DMS153 (cell line): ENCODE measurements at places on chromosomes 7 and 10.
A peak's percentile ranks its signal among the peaks of the same experiment; 100 is the strongest.

DNA sequence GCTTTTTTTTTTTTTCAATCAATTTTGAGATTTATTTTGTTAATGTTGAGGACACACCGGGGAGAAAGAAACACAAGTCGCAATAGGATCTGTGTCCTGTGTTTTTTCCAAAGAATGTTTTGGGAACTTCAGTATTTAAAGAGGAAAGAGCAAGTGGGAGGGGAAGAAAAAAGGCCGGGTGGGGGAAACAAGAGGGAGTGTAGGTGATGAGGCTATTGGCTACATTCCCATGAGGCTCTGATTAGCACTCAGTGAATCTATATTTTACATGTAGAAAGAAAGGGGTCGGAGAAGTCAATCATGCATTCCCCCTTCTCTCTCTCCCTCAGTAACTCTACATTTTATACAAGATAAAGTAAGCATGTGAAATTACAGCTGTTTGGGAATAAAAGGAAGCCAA is 4.1 kb downstream of the ZNF680 start:
- DNase-seq = no peak

DNA sequence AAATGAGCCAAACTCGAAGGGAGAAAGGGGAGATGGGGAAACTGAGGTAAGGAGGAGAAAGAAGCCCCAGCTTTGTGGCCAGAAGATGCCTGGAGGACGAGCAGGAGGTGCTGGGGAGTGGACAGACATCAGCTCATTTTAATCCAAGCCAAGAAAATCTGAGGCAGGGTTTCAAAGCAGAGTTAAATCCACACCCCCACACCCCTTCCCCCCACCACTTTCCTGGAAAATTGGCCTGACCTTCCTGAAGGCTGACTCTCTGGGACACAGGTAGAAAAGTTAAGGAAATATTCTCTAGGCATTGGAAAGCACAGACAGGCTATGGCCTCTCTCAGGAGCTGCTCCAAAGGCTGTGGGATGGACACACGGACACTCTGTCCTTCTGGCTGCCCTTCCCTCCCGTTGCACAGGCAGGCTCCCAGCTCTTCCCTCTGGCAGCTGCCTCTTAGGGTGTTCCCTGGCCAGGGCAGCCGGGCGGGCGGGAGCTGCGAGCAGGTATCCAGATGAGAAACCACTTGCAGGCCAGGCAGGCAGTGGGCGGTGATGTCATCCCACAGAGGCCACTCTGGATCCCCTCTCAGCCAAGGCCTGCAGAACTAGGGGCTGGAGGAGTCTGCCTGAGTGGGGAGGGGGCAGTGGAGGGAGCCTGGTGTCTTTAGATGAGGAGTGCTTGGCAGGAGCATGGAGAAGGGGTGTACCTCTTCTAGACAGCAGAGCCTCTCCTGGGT is 171.8 kb downstream of the NEURL1 start:
- no peak for DNase-seq

- DNase-seq = no peak
These were observed 53.7 kb downstream of the VKORC1L1 start for GRCh38 chr7:65926588-65926987.

DNA sequence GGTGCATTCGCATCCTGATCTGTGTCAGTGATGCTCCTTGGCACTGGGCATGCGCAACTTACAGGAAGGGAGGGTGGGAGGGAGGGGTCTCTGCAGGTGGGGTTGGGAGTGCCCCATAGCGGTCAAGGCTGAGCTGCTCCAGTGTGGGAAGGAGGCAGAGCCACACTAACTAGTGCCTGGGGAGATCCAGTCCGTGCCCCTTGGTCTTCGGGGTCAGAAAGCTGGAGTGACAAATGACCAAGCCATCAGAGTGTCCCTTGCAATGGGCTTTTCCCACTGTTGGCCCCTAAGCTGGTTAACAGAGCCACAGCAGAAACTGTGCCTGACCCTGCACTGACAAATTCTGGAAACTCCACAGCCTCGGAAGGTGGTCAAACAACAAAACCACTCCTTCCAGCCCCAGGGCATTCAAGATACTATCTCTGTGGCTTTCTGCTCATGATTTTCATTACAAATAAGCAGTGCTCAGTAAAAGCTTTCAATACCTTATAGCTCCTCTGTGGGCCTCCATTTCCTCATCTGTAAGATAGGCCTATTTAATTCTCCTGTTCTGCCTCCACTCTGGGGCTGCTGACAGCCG is 138.1 kb upstream of the UNC5B start:
- no peak for DNase-seq

- DNase-seq = no peak
These were observed 108.2 kb downstream of the OSBPL3 start for GRCh38 chr7:24871770-24872169.

GRCh38 chr10:110401401-110402076 is 96.2 kb upstream of the DUSP5 start:
- DNase-seq = no peak

DNA sequence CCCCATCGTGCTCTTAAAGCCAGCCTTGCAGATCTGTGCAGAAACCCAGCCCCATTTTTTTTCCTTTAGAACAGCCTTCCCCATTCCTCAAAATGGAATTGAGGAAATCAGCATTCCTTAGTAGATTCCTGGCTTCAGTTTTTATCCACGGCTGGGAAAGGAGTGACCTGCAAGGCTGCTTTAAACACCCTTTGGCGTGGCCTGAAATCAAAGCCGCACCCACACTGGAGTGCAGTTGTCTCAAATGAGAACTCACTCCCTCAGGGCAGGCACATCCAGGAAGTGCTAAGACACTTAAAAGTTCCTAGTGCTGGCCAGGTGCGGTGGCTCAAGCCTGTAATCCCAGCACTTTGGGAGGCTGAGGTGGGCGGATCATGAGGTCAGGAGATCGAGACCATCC is 34.8 kb downstream of the HTR5A start:
- no peak for DNase-seq

- DNase-seq = no peak
These were observed 248.2 kb downstream of the SKAP2 start for GRCh38 chr7:26616235-26616634.

DNA sequence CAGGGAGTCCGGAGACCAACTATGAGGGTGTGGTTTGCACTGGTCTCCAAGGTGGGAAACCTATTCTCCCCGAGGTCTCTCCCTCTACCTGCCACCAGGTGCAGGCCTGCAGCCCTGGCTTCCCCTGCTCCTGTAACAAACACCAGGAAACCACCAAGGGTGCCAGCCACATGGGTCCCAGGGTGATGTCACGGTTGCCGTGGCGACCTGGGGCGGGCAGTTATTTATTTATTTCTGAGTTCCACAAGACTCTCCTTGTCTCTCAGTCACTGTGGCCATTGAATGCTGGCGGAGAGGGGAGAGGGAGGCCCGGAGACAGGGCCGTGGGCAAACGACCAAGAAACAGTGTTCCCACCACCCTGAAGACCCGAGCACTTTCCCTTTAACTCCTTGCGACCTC is 27.0 kb downstream of the MMD2 start:
- DNase-seq = peak; percentile 91

DNA sequence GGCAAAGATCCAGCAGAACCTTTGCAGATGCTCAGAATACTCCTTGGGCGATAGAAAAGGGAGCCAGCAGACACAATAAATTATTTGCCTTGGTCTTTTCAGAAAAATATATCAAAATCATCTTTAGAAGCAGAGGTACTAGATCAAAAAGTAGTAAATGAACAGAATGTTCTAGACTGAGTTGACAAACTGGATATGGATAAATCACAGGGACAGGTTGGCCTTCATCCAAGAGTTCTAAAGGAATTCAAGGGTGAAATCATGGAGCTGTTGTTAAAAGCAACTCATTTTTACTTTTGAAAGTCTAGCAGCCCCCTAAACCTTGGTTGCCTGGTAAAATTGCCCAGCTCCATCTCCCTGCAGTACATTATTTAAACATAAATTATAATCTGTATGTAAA is 99.1 kb downstream of the PLCE1 start:
- DNase-seq = no peak

- no peak for DNase-seq
These were observed 10.9 kb downstream of the PARP12 start for GRCh38 chr7:140051820-140052219.

GRCh38 chr7:70301673-70302185 is 703.5 kb downstream of the AUTS2 start:
- DNase-seq = no peak

- DNase-seq = peak; percentile 42
These were observed 172.5 kb upstream of the INSYN2A start for GRCh38 chr10:127368929-127369328.

GRCh38 chr10:25902002-25902401 is 32.0 kb upstream of the MYO3A start:
- no peak for DNase-seq

DNA sequence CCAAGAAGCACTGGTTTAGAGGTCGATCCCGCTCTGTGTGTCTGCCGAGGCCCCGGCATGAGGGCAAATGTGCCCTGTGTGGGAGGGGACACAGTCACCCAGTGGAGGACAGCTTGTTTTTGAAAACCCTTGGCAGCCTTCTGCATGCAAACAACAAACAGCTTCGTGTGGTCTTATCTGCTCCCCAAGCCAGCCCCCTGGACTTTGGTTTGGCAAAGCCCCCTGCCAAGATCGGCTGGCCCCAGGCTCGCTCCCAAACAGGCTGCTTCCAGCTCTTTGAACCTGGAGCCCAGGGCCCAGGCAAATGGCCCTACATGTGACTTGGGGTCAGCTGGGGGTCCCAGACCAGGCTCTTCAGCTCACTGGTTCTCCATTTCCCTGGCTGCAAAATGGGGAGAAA is 2.9 kb downstream of the ELN start:
- no peak for DNase-seq

- no peak for DNase-seq
These were observed 17.2 kb downstream of the CHST15 start for GRCh38 chr10:124076148-124076733.

DNA sequence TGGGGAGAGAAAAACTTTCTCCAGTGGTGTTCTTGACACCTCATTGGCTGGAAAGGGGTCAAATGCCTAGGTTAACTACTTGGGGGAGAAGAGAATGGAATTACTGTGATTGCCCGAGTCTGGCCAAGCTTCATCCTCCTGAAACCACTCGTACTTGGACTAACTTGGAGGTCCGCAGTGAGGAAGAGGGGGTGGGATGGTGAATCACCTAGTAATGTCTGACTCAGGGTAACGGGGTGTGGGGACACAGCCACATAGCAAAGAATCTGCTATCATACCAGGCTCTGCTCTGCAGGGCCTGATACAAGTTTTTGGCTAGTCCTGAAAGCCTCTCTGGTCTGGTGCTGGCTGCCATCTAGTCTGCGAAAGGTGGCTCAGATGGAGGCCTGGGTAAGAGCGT is 190.9 kb downstream of the RPS24 start:
- no peak for DNase-seq

- DNase-seq = no peak
These were observed 94.4 kb downstream of the VOPP1 start for GRCh38 chr7:55477781-55478374.

DNA sequence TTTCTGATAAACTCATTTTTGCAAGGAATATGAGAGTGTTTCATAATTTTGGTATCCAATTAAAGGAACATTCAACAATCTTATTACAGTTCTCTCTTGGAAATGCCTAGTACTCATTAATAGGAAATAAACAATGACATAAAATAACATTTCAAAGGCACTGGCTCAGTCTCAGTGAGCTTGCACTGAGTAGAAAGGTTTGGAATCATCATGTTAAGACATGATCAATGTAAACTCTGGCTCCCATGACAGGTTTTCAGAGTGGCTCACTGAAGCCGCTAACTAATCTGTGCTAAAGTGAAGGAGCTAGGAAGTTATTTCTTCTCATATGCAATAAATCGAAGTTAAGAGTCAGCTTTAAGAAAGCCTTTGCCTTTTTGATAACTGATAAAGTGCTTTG is 203.3 kb upstream of the HGF start:
- DNase-seq = no peak

GRCh38 chr10:120426306-120426705 is 30.7 kb upstream of the PLPP4 start:
- DNase-seq = no peak

DNA sequence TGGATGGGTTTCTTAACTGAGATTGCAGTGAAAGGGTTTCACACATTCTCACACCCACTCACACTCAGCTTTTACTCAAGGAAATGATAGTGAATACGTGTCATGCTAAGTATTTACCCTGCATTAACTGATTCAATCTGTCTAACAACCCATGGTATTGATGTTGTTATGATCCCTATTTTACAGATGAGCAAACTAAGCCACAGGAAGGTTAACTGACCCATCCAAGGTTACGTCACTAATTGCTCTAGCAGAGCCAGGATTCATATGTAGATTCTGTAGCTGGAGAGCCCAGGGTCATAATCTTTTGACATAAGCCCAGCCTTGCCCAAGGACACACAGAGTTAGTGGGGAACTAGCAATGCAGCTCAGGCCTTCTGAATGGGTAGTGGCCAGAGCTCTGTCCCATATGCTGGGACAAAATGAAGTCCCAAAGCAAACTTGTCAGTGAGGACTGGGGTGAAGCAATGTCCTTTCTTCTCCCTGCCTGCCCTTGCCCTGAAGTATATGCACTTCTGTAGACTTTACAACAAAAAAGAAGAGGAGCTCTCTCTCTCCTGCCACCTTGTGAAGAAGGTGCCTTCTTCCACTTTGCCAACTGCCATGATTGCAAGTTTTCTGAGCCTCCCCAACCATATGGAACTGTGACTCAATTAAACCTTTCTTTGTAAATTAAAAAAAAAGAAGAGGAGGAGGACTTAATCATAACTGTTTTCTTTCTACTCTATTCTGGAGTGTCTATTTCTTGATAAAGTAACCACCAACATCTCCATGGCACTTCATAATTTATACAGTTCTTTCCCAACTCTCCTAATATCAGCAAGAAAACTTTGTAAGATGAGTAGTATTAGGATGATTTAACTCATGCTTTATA is 4.9 kb upstream of the CYP3A7 start:
- DNase-seq = no peak

GRCh38 chr10:46226900-46227558 is 59.8 kb upstream of the ANTXRL start:
- no peak for DNase-seq

DNA sequence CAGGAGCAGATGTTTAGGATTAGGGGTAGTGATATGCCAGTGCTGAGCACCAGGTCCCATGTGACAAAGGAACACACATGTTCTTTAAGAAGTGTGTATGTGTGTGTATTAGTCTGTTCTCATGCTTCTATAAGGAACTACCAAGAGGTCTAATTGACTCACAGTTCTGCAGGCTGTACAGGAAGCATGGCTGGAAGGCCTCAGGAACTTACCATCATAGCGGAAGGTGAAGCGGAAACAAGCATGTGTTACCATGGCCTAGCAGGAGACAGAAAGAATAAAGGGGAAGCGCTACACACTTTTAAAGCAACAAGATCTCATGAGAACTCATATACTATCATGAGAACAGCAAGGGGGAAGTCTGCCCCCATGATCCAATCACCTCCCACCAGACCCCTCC is 22.8 kb upstream of the PDZD8 start:
- no peak for DNase-seq

DNA sequence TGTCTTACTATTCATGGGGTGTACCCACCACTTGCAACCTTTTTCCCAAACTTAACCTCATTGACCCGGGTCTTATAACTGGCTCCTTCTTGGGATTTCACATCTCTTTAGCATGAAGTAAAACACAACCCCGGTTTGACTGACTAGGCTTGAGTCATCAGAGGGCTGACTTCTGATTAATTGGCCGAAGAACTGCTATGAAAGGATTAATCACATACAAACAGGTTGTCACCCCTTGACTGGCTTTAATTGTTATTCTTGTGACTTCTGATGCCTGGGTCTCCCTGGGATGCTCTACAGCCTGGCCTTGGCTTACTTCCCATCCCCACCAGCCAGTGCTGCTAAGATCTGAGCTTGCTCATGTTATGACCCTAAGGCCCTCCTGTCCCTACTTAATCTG is 8.8 kb upstream of the CRPPA start:
- no peak for DNase-seq

- DNase-seq = no peak
These were observed 538 bp downstream of the AHCYL2 start for GRCh38 chr7:129225206-129225930.
